Activated T-helper 17 cell treated with anti-CD3 and anti-CD28 coated beads, Interleukin-2, amount 50 U/mL, for 72 hours (primary cell): ENCODE measurements at places on chromosomes 6 and 20.

GRCh38 chr6:130725551-130725950 is 101.7 kb upstream of the SMLR1 start:
- no peak overlapping the region for H3K4me3 ChIP-seq
- no peak overlapping the region for H3K27ac ChIP-seq
- no peaks in the 10 kb centered on the region for H3K36me3 ChIP-seq

GRCh38 chr6:90288404-90288803 is 8.2 kb downstream of the BACH2 start:
- ATAC-seq, result no peak
- H3K4me3 ChIP-seq, result no peak overlapping the region
- no peaks in the 10 kb centered on the region for H3K27me3 ChIP-seq
- H3K27ac ChIP-seq, result no peak overlapping the region
- peaks cover 48% of the 10 kb centered on the region for H3K36me3 ChIP-seq
- peaks cover 46% of the 10 kb centered on the region for H3K4me1 ChIP-seq

DNA sequence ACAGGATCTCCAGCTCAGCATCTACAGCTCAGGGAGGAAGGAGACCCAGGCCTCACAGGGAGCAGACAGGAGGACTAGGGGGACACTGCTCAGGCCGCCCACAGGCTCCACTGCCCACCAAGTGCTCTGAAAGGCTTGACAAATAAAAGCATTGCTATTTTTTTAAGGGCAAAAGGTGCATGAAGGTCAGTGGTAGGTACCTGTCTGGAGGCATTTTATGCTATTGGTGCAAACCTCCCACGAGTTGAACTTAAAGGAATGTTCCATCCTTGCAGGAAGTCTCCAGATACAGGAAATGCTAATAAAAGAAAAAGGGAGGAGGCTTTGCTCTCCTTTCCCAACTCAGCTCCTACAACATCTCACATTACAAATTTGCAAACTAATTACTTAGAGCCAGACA is 228.1 kb downstream of the FOXC1 start:
- H3K4me1 ChIP-seq, result no peaks in the 10 kb centered on the region
- H3K27ac ChIP-seq, result no peak overlapping the region

DNA sequence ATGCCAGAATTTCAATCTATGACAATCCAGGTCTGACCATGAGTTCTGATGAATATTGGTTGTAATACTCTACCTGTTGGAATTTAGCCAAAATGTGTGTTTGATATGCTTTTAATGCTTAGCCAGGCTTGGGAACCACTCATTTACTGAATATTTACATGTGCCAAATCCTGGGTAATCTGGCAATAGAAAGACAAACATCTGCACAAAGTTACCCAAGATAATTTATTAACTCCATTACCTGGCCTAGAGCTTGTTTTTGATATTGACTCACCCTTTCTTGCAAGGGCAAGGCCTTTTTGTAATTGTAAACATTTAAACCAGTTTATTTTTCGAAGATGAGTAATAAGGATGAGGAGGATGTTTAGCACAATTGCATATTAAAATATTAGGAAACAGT is 13.5 kb upstream of the CD2AP start:
- H3K4me1 ChIP-seq, result no peaks in the 10 kb centered on the region
- peaks cover 7% of the 10 kb centered on the region for H3K27me3 ChIP-seq
- no peak overlapping the region for H3K27ac ChIP-seq
- ATAC-seq, result no peak
- H3K36me3 ChIP-seq, result no peaks in the 10 kb centered on the region
